ENCODE measurements at places on chromosomes 12 and 14. TPM values are rescaled to one million over a fixed set of nuclear protein-coding genes. Genes with fewer than 3 reads are reported as not detected.

- DNase-seq, result no peak
Measured at GRCh38 chr14:71137536-71138447, 230.5 kb downstream of the PCNX1 start.

- DNase-seq, result no peak
Measured at GRCh38 chr12:67692966-67693365, 44.4 kb downstream of the DYRK2 start.

GRCh38 chr12:585062-586061 is 77.9 kb downstream of the NINJ2 start:
- DNase-seq, result no peak

GRCh38 chr14:67778792-67779191 is 37.6 kb downstream of the ZFYVE26 start:
- DNase-seq, result no peak

- no peak for DNase-seq
Measured at GRCh38 chr14:70573050-70573449, 27.4 kb downstream of the MED6 start.

DNA sequence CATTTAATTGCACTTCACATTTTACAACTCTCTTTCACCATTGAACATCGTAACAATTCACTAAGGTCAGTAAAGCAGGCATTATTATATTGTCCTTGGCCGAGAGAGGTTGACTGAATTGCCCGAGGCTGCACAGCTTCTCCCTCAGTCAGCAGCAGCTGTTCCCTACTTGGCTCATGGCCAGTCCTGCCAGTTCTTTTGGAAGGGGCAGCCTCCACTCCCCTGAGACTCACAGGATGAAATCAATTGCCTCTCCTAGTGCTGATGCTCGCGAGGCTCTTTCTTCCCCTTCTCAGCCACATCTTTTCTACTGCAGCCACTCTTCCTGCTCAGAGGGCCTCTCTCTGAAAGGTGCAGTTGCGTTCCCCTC is 79.9 kb upstream of the KCNA1 start:
- DNase-seq, result no peak

- DNase-seq, result no peak
Measured at GRCh38 chr14:104970231-104971068, 7.7 kb downstream of the AHNAK2 start.

GRCh38 chr12:108638997-108639822 is 5.5 kb upstream of the SELPLG start:
- DNase-seq, result no peak

Gene ETFBKMT
- total RNA-seq, result 3.2 TPM

GRCh38 chr12:11745113-11745512 is 95.6 kb downstream of the ETV6 start:
- DNase-seq, result no peak

- DNase-seq, result no peak
Measured at GRCh38 chr14:47710581-47710980, 35.2 kb upstream of the MDGA2 start.
